Camera-type eye (tissue), 1 donor: ENCODE measurements at places on chromosomes 16 and 17. TPM values are rescaled to one million over a fixed set of nuclear protein-coding genes. Genes with fewer than 3 reads are reported as not detected.

The SLC26A11 gene
- total RNA-seq: 26.8 TPM

The ITGA3 gene
- total RNA-seq: 22.1 TPM

The TAT gene
- total RNA-seq: not detected

The WNT9B gene
- total RNA-seq: 0.16 TPM

The IL4R gene
- total RNA-seq: 18.9 TPM

The BTBD17 gene
- 8.9 TPM for total RNA-seq

The ZNF821 gene
- 23.4 TPM for total RNA-seq

The NPIPA2 gene
- total RNA-seq: 1.0 TPM

The PDP2 gene
- total RNA-seq: 12.7 TPM

The CPHXL2 gene
- not detected for total RNA-seq

The TPSG1 gene
- not detected for total RNA-seq

The USP43 gene
- 12.1 TPM for total RNA-seq

The PCGF2 gene
- 13.9 TPM for total RNA-seq

The CTRB2 gene
- not detected for total RNA-seq

The KCNG4 gene
- total RNA-seq: 1.8 TPM

The NOL3 gene
- 12.4 TPM for total RNA-seq

The KRT32 gene
- total RNA-seq: not detected

The EIF1 gene
- total RNA-seq: 247 TPM

The IRF8 gene
- total RNA-seq: 10.4 TPM

The DPEP1 gene
- total RNA-seq: 1.0 TPM

The HSD3B7 gene
- 8.4 TPM for total RNA-seq

The SEPTIN12 gene
- not detected for total RNA-seq

The EME1 gene
- 4.3 TPM for total RNA-seq

The CHP2 gene
- total RNA-seq: 0.49 TPM

The SLFN12L gene
- total RNA-seq: 0.77 TPM

The C16orf92 gene
- total RNA-seq: not detected

The ASGR2 gene
- total RNA-seq: 0.33 TPM

The NTN3 gene
- 17.4 TPM for total RNA-seq

The NECAB2 gene
- total RNA-seq: 7.3 TPM
